Nephron progenitor cell (in vitro differentiated cells): ENCODE measurements at places on chromosomes 12 and 14.

DNA sequence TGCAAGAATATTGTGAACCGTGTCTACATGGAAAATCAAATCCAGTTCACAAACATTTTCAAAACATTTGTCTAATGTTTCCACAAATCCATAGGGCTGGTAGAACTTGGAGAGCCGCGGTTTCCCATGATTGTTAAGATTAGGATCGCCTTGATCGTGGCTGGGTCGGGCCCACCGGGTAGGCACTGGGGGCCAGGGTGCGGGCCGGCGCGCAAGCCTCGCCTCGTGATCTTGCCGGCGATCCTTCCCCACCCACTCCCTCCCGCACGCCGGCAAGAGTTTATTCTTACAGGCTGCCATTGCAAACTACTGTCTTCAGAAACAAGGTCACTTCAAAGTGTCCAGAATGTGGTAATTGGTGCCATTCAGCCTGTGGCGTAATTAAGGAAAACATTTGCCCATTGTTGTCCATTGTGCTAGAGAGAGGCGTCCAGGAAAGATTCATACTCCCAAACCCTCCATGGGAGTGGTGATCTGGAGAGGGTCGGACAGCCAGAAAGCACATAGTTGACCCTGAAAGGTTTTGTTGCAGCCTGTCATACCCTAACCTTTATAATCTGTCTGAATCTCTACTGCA lies 95.5 kb downstream of the BORCS5 start:
- no peak for DNase-seq
- peaks cover 15% of the 10 kb centered on the region for H3K4me1 ChIP-seq
- no peak overlapping the region for H3K27ac ChIP-seq
- H3K27me3 ChIP-seq, result peaks cover 6% of the 10 kb centered on the region
- H3K4me3 ChIP-seq, result no peak overlapping the region

DNA sequence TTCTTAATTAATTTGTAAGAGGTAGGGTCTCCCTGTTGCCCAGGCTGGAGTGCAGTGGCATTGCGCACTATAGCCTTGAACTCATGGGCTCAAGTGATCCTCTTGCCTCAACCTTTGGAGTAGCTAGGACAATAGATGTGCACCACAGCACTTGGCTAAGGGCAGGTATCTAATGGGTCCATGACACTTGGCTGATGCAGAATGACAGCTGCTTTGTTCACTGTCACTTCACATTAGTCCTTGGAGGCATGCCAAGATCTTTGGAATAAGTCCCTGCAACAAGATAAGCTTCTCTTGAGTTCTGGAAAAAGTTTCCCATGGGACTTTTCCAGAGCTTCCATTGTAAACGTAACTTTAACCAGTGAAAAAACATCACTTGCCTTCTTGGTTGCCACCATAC lies 23.4 kb downstream of the COQ6 start:
- H3K4me1 ChIP-seq, result no peaks in the 10 kb centered on the region
- H3K36me3 ChIP-seq, result peaks cover 25% of the 10 kb centered on the region
- no peaks in the 10 kb centered on the region for H3K27me3 ChIP-seq
- no peak for DNase-seq
- H3K27ac ChIP-seq, result no peak overlapping the region

DNA sequence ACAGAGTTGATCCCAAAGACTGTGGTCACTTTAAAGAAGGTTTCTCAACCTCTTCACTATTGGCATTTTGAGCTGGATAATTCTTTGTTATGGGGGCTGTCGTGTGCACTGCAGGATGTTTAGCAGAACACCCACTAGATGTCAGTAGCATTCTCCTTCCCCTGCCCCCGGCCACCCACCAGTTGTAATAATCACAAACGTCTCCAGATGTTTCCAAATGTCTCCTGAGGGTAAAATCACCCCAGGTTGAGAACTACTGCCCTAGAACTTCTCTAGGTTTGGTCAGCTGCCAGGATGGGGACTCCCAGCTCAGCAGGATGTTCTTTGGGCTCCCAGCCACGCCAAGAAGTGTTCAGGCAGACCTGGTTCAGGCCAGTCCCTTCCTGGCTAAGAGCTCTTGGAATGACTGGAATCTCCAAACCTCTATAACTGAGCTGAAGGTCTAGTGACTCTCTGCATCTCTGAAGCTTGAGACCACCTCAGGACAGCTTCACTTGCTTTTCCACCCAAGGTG lies 12.5 kb upstream of the AJUBA start:
- peak; percentile 42 for DNase-seq
- no peak overlapping the region for H3K4me3 ChIP-seq
- H3K4me1 ChIP-seq, result peaks cover 19% of the 10 kb centered on the region
- peak overlapping the region; percentile 34 for H3K27ac ChIP-seq
- H3K27me3 ChIP-seq, result peaks cover 3% of the 10 kb centered on the region

DNA sequence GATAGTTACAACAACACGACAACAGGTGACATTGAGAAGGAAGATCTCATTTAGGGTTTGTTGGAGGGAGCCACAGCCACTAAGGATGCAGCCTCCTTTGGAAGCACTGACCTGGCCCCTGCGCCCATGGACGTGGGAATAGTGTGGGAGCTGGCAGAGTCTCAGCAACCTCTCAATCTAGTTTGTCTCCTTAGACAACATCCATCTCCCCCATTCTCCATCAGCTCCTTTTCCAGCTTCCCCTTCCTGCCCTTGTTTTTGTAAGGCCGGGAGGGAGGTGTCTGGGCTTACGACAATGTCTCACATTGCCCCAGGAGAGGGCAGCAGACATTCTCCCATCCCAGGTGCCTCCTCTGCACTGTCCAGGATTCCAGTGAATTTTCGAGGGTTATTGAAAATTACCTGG lies 170.2 kb upstream of the PZP start:
- peak; percentile 32 for DNase-seq
- peaks cover 8% of the 10 kb centered on the region for H3K4me1 ChIP-seq
- H3K27me3 ChIP-seq, result peaks cover 3% of the 10 kb centered on the region
- H3K27ac ChIP-seq, result no peak overlapping the region
- no peak overlapping the region for H3K4me3 ChIP-seq
- no peaks in the 10 kb centered on the region for H3K36me3 ChIP-seq

DNA sequence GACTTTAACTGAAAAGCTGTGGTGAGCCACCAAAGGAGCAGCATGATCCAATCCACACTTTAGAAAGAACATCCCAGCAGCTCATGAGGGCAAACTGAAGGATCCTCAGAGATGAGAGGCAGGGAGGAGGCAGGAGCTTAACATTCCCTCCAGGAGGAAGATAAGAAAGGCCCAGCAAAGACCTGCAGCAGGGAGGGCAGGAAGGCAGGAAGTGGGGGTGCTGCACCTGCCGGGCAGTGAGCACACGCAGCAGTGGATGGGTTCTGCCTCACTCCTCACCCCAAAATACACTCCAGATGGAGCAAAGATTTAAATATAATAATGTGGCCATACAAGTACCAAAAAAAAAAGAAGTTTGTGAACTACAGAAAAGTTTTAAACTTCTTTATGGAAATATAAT lies 48.4 kb downstream of the GCH1 start:
- H3K4me3 ChIP-seq, result no peak overlapping the region
- no peaks in the 10 kb centered on the region for H3K36me3 ChIP-seq
- no peak overlapping the region for H3K27ac ChIP-seq
- no peaks in the 10 kb centered on the region for H3K27me3 ChIP-seq
- H3K4me1 ChIP-seq, result no peaks in the 10 kb centered on the region

DNA sequence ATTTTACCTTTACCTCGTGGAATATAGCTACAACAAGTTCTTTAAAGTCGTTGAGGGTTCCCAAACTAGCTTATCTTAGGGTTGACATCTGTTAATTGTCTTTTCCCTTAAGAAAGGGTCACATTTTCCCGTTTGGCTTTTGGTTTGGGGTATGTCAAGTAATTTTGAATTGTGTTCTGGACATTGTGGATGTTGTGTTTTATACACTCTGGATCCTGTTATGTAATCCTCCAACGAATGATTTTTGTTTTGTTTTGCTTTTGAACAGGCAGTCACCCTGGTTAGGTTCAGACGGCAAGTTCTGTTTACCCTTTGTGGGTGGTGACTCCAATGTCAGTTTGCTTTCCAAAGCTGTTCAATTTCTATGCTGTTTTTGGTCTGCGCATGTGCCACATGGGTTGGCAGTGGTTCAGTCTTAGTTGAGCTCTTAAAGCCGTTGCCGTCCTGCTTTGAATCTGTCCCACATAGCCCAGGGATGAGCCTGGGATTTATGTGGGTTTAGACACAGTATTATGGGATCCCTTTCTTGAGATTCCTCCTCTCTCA lies 84.8 kb downstream of the TESC start:
- H3K4me3 ChIP-seq, result no peak overlapping the region
- no peak for DNase-seq
- H3K27ac ChIP-seq, result peak overlapping the region; percentile 54
- no peaks in the 10 kb centered on the region for H3K4me1 ChIP-seq

GRCh38 chr14:65339866-65340265 lies 72.7 kb upstream of the FUT8 start:
- H3K36me3 ChIP-seq, result no peaks in the 10 kb centered on the region
- no peak overlapping the region for H3K4me3 ChIP-seq
- H3K4me1 ChIP-seq, result peaks cover 6% of the 10 kb centered on the region
- H3K27ac ChIP-seq, result peak overlapping the region; percentile 19
- DNase-seq, result no peak
